ENCODE measurements at places on chromosomes 1 and 21.

DNA sequence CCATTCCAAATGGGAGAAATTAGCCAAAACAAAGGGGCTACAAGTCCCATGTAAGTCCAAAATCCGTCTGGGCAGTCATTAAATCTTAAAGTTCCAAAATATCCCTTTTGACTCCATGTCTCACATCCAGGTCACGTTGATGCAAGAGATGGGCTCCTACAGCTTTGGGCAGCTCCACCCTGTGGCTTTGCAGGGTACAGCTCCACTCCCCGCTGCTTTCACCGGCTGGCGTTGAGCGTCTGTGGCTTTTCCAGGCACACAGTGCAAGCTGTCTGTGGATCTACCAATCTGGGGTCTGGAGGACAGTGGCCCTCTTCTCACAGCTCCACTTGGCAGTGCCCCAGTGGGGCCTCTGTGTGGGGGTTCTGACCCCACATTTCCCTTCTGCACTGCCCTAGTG lies 130.2 kb downstream of the TPR start:
- DNase-seq, result no peak

DNA sequence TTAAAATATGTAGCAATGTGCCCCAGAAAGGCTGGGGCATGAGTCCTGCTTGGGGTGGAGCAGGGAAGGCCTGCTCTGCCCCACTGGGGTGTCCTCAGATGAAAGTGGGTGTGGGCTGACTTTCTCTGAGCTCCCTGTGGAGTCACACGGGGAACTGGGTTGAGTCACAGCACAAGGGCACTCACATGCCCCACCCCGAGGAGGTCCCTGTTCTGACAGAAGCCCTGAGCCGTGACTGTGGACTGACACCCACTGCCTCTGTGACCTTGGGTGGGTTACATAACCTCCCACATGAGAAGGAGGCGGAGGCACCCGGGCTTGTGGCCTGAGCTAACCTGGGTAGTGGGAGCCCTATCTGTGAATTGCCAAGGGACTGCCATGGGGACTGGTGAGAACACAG lies 52.5 kb upstream of the TINAGL1 start:
- no peak for DNase-seq

DNA sequence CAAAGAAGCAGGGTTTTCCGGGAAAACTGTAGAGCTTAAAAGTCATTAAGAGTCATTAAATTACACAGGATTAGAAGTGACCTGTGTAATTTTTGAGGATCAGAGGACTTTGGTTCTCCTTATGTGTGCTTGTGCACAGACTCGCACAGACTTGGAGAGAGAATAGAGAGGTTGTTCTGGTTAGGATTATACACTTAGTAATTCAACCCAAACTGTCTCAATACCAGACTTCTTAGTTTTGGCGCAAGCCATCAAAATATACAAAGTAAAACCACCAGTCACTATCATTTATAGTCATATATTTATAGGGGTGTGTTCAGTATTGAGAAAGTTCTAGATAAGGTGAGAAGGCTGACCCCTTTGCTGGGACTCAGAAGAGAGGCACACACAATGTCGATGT lies 112.3 kb downstream of the HLX start:
- no peak for DNase-seq

- DNase-seq, result no peak
Observed at GRCh38 chr1:203797948-203798655, 2.7 kb downstream of the ZBED6 start.

- no peak for DNase-seq
Observed at GRCh38 chr1:85992791-85993190, 163.8 kb downstream of the COL24A1 start.

- no peak for DNase-seq
Observed at GRCh38 chr1:58084266-58084665, 462.3 kb downstream of the OMA1 start.

DNA sequence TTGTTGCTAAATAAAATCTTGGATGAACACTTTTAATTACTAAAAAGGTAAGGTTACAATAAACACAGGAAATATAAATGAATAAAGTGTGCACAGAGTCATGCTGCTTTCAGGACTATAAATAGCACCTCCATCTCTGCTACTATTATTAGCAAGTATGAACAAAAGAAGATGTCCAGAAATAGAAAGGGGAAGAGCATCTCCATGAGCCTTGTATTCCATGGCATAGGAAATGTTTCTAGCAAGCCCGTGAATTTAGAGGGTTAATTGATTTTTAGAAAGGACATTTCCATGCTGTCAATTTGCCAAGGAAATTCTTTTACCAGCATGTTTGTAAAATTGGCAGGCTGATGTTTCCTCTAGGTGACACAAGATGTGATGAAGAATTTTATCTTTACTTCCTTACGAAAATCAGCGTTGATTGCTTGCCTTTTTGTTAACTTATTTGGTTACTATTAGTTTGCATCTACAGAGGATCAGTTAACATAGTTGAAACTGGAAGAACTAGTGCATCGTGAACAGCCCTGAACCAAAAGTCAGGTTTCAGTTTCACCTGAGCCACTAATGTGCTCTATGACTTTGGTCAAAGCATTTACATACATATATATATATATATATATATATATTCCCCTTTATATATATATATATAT lies 45.3 kb downstream of the NR5A2 start:
- DNase-seq, result no peak

DNA sequence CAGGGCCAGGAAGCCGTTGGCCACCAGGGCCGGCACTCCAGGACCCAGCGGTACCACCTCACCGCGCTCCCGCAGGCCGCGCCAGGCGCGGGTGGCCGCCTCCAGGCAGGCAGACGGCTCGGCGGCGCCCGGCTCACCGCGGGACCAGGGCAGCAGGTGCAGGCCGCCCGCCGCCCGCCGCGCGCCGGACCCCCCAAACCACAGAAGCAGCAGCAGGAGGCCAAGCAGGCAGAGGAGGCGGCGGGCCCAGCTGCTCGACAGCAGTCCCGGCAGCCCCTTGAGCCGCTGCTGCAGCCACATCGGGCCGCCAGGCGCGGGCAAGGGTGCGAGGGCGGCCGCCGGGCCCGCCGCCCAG lies 312 bp downstream of the KIAA2013 start:
- peak; percentile 6 for DNase-seq

DNA sequence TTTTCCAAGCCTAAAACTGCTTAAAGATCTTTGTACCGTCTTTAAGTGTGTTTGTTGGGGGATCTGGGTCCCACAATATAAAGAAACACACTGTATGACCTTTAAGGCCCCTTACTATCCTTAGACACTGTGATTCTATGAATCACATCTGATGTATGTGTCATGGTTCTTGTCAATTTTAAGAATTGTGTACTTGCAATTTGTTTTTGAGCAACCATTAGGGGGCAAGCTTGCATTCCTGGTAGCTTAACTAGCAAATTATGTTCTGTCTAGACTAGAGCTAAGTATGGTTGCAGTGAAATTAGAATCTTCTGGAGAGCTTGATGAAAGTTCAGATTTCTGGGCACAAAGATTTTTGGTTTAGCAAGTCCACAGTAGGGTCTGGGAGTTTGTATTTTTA lies 219.5 kb downstream of the TPR start:
- no peak for DNase-seq

DNA sequence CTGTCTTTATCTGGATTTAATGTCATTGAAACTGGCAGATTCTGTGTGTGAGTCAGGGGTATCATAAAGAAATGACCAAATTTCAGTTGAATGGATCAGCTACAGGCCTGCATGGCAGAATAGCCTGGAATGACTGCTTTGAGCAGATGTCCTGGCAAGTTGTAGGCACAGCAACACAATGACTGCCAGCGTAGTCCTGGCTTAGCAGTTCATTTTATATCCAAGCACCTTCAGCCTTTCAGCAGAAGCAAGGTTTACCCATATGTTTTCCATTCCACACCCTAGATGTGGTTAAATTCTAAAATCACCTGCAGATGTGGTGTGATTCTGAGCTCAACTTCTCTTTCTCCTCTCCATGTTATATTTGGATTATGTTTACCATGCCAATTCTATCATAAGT lies 22.3 kb upstream of the PTGFR start:
- DNase-seq, result no peak

- DNase-seq, result no peak
Observed at GRCh38 chr1:110258734-110259133, 48.6 kb downstream of the KCNC4 start.

DNA sequence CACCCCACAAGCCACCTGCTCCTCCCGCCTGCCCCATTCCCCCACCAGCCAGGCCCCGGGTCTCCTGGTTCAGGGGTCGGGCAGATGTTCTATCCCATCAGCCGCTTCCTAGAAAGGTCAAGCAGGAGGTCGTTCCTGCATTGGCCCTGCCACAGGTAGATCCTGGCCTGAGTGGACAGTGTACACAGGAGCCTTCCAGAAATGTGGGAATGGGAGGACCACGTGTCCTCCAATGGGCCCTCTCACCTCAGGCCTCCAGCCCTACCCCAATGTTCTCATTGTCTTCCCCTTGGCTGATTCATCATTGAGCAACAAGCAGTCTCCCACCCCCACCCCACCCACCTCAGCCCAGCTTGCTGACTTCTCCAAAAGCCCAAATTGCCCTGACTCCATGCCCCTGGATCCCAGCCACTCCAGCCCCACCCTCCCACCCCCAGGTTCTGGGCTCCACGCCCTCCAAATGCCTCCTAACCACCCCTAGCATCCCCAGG lies 2.1 kb downstream of the S100A16 start:
- DNase-seq, result no peak

DNA sequence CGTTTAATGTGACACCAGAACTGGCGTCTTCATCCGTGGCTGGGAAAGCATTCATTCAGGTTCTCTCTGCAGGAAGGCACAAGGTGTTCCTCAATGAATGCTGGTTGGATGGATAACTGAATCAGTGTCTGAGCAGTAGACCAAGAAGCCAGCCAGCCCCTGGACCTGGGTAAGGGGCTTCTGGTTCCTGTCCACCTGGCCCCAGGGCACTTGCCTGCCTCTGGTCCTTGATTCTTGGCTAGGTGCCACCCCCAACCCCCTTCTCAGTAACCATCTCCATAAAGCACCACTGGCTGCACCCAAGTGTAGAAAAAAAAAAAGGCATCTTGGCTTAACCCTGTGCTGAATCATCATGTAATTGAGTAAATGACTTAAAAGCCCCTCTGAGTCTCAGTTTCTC lies 59.1 kb downstream of the KCND3 start:
- DNase-seq, result no peak

- DNase-seq, result no peak
Observed at GRCh38 chr1:85133565-85134159, 67.2 kb downstream of the SYDE2 start.

GRCh38 chr1:7110321-7110720 lies 325.1 kb downstream of the CAMTA1 start:
- DNase-seq, result no peak

- DNase-seq, result no peak
Observed at GRCh38 chr1:215118081-215118480, 35.5 kb downstream of the KCNK2 start.

DNA sequence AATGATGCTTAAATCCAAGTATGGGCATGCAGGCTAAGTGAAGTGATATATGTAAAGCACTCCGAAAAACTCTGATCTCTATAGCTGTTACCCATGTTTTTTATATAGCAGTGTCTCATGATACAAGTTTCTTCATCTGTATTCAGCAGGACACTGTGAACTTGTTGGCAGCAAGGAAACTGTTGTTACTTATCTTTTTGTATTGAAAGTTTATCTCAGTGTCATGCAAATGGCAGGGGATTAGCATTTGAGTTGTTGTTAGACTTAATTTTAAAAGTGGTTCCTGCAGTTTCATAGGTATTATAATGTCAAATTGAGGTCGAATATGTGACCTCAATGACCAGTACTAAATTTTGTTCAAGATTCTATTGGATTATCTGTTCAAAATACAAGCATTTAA lies 47.9 kb downstream of the NCAM2 start:
- no peak for DNase-seq

- peak; percentile 71 for DNase-seq
Observed at GRCh38 chr1:54886724-54887664, at the start of gene DHCR24. TSS of gene DHCR24 (minus strand) at chr1:54887195. CDS start at chr1:54887119, 76 bp downstream.

- DNase-seq, result no peak
Observed at GRCh38 chr1:43878440-43878839, 55.2 kb upstream of the ARTN start.

- DNase-seq, result no peak
Observed at GRCh38 chr1:23593042-23593521, 33.8 kb upstream of the ID3 start.

DNA sequence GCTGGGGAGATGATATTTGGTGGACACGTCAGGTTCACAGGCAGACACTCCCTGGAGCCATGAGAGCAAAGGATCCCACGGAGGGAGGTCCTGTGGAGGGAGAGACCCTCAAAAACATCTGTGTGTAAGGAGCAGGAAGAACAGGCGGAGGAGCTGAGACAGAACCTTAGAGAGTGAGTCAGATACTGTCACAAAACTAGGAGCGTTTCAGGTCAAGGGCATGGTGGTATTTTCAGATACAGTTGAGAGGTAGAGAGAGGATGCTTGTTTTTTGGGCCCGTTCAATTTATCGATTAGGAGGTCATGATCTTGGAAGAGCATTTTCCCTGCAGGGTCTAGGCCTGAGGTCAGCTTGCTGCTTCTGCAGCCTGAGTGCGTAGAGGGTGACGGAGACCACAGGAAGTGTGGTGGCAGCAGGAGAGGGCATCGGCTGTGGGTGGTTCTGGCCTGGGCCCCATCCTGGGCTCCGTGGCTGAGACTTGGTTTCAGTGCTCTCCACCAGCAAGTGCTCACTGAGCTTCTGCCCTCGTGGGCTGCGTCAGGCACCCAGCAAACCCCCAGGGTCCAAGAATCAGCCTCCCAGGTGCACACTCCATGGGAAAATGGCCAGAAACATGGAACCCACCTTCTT lies 39.9 kb downstream of the SPSB1 start:
- DNase-seq, result no peak

DNA sequence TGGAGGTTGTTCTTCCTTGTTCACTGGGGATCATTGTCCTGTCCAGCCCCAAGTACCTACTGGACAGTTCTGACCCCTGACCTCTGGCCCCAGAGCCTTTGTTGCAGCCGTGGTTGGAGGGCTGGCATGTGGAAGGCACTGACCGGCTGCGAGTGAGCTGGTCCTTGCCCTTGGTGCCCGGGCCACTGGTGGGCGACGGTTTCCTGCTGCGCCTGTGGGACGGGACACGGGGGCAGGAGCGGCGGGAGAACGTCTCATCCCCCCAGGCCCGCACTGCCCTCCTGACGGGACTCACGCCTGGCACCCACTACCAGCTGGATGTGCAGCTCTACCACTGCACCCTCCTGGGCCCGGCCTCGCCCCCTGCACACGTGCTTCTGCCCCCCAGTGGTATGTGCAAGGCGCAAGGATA lies 11.4 kb downstream of the TIE1 start:
- no peak for DNase-seq

GRCh38 chr1:47424336-47424982 lies 8.4 kb downstream of the FOXE3 start:
- DNase-seq, result no peak
